ENCODE measurements at places on chromosomes 5 and 9.

- no peak for DNase-seq
Observed at GRCh38 chr9:121607434-121608167, 43.8 kb upstream of the DAB2IP start.

DNA sequence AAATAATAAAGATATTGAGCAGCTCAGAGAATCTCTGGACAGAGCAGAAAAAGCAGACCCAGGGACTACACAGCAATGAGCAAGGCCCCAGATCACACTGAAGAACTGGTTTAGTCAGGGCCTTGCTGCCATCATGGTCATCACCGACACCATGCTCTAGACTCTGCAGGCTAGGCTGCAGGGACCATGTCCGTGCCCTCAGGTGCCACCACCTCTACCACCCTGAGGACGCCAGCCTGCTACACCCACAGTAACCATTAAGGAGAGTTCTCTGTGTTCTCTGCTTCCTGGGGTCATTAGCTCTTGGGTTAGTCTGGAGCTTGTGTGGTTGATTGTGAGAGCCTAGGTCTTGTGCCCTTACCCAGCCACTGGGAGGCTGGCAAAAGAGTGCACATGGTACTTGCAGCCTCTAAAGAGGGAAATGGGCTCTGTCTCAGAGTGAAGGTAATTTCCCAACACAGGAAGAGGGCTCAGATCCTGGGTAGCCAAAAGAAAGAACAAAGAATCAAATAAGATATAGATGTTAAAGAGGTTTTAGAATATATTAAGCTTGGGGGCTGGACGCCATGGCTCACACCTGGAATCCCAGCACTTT lies 31.9 kb upstream of the JADE2 start:
- no peak for DNase-seq

- DNase-seq: no peak
Observed at GRCh38 chr9:105142406-105143135, 101.9 kb upstream of the SLC44A1 start.

DNA sequence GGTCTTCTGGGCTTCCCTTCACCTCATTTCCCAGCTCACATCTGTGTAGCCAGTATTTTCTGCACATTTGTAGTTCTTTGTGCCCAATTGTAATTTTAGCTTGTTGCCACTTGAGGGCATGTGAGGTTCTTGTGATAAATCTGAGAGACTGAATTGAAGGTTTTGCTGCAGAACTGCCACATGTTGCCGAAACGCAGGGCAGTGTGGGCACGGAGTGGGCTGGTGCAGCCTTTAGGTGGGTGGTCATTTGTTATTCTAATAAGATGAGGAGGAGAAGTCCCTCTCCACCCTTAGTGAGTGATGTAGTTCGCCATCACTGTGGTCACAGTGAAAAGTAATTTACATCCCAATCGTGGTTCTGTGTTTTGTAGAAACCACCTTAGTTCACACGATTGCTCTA lies 21.2 kb downstream of the OTULIN start:
- DNase-seq: no peak

- DNase-seq: no peak
Observed at GRCh38 chr5:151123897-151124751, 33.5 kb downstream of the ANXA6 start.

DNA sequence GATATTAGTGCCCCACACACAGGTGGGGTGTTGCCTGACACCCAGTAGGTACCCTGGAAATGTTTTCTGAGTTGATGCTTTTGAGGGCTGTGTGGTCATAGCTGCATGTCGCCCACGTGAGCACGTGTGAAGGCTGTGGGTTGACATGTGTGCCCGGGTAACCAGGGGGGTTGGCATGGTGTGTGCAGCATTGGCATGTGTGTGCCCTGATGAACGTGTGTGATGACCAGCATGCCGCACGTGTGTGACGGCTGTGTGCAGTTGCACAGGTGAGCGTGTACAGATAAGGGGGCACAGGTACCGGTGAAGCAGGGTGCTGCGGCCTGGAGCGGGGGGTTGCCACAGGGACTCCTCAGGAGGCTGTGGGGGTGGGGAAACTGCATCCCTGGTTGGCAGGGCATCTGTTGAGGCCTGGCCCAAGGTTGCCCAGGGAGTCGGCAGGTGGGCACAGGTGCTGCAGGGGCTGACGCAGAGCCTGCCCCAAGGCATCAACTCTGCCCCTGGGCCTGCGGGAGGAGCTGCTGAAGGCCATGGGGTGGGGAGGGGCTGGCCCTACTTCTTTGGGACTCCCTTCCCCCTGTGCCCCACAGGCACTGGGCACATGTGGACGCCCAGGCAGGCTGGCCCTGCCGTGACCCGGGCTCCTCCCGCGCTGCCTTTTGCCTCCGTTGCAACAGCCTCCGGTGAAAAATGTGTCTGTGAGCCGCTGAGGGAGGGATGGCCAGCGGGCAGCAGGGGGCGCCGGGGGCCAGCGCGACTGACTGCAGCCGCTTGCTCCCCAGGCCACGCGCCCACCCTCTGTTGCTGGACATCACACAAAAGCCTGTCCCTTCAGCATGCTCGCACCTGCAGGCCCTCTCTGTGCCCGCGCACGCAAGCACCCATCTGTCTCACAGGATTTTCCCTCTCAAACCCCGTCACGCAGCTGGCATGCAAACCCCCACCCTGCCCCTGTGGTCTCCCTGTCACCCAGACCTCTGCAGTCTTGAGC lies 2.2 kb downstream of the UNC5A start:
- no peak for DNase-seq

GRCh38 chr5:179833056-179833708 lies 12.5 kb downstream of the SQSTM1 start:
- DNase-seq: no peak

DNA sequence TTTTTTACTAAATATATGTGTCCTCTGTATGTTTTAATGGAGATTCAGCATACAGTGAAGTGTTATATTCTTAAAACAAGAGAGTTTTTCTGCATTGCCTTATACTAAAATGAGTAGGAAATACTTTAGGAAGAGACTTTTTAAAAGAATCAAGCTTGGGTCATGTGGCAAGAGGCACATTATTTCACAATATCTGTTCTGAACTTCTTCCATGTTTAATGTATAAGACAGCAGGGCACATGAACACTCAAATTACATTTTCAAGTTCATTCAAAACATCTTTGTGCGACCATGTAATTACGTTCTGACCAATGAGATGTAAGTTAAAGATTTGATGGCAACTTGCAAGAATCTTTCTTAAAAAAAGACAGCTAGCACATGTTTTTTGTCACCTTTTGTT lies 1055.9 kb downstream of the NR2F1-AS1 start:
- no peak for DNase-seq

- DNase-seq: no peak
Observed at GRCh38 chr9:130732793-130733221, 39.2 kb downstream of the EXOSC2 start.

DNA sequence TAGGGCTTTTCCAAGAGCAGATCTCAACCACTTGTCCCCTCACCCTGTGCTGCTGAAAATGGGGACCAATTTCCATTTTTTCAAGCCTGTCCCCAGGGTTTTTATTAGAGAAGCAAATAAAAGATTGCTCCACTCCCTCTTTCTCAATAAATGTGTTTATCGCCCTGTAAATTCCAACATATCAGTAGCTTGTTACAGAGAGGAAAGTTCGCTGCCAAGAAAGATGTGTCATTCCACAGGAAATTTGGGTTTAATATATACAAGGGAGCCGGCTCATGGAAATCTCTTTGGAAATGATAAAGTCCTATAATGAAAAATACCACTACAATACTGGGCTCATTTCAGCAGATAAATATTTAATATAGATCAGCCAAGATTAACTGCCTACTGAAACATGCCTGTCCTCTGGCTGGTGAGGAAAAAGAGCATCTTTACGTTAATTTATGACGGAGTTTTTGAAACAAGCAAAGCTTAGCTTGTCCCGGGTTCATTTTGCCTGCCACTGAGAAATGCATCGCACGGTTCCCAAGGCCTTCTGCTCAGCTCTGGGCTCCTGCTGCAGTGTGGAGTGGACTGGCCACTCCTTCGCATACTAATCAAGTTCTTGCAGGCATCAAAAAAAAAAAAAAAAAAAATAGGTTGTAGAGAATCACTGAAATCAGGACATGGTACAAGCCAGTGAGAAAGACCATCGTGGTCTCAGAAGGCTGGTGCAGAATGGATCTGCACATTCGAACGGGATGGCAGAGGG lies 84.5 kb downstream of the BRINP1 start:
- DNase-seq: no peak

DNA sequence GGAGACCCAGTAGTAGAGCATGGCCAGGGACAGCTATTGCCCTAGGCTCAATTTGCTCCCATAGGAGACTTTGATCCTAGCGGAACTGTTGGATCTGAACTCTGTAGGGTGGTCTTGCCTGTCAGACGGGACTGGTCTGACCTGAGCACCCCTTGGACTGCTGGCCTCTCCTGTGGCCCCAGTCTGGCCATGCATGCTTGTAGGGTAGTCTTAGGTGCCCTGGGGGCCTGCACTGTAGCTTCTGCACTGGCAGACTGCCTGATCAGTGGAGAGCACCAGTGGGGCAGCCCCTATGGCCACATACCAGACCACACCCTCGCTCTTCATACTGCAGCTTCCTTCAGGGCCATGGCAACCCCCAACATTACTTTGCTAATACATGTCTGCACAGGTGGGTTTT lies 396.1 kb upstream of the GRAMD2B start:
- DNase-seq: no peak

DNA sequence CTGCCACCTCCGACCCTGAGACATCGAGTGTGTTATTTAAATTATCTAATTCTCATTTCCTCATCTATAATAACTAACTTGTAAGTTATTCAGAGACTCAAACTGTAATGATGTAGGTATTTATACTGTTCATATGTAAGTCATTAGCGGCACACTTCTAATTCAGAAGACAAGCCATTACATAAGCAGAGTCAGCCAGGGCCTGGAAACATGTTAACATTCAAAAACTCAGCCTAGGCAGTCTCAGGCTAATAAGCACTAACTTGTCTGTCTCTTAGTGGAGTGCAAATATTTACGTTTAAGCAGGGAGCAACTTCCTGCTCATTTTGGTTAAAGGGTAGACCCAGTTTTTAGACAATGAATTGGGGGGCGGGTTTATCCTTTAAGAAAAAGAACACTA lies 598.4 kb downstream of the ACTL7B start:
- no peak for DNase-seq

DNA sequence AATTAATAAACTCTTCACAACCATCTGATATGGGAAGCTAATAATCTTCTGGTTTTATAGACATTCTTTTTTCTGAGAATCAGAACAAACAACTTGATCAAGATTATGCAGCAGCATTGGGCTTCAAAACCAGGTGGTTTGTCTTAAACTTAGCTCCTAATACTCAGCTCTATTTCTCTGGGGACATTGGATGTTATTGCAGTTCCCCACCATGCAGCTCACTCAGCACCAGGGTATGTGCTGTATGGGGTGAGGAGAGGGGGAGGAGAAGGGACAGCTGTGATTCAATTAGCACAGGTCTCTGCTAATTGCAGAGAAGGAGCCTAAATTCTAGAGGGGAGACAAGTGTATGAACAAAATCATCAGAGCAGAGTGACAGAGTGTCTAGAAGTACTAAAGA lies 210.7 kb upstream of the TNC start:
- DNase-seq: no peak

DNA sequence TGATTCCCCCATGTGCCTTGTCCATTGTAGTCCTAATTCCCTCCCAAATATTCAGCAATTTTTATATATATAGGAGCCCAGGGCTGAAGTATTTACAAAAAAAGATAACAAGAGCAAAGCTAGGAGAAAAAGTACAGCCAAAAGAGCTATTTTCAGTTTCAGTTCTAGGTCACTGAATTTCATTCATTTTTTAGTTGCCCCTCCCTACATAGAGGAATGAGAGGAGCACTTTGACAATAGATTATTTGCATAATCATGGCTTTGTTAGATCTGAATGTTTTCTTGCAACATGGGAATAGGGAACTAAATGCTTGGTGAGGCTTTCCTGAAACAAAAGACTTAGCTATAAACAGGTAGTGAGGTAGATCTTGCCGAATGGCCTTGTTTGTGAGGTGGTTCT lies 15.3 kb upstream of the F2RL2 start:
- DNase-seq: no peak

DNA sequence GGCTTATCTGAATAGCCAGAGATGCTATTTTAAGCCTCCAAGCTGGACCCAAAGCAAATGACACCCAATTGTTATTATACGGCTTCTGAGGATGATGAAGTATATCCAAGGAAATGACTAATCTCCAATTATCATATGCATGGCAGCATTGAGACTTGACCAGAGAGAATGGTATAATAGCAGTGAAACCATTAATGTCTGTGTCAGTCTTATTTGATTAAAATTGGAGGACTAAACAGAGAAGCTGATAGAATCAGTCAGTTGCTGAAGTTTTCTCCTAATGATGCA lies 200.5 kb downstream of the EFNA5 start:
- DNase-seq: no peak

DNA sequence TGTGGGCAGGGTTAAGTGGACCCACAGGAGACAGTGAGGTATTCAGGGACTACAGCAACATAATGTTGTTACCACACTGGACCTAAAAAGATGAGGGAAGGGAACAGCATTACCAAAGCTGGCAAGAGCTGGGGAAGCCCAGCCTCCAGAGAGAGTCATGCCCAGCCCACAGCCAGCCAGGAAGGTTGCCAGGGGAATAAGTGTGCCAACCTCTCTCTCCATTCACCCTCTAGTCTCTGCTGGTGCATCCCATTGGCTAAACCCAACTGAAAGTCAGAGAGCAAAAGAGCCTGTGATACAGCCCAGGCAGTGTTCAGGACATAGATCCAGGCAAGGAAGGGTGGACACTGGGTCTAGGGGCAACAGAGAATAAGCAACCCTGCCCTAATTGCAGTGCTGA lies 35.8 kb upstream of the AFAP1L1 start:
- no peak for DNase-seq

GRCh38 chr5:10481241-10481935 lies 39.7 kb downstream of the ROPN1L start:
- DNase-seq: no peak

GRCh38 chr5:163759000-163759704 lies 253.7 kb downstream of the MAT2B start:
- no peak for DNase-seq

- DNase-seq: no peak
Observed at GRCh38 chr9:18746631-18747030, 272.7 kb downstream of the ADAMTSL1 start.

GRCh38 chr9:121576281-121577075 lies 75.0 kb upstream of the DAB2IP start:
- DNase-seq: no peak

DNA sequence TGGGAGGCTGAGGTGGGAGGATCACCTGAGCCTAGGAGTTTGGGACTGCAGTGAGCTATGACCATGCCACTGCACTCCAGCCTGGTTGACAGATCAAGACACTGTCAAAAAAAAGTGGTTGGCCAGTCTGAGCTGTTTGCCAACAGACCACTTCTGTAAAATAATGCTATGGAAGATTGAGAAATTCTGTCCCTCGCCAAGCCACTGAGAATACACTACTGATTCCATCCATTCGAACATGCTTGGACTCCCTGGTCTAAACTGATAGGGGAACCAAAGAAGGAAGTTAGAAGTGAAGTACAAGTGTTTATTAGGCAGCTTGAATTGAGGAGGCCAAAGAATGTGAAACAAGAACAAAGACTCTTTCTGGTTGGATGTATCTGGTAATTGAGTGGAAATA lies 27.2 kb downstream of the ENC1 start:
- DNase-seq: no peak

All from stimulated activated CD8-positive, alpha-beta memory T cell treated with anti-CD3 and anti-CD28 coated beads, Interleukin-7, amount 100 ng/mL, for 1 hour (primary cell).